A549 treated with RU486 at 1 μM for 4 hours (cell line): ENCODE measurements at places on chromosomes 2 and 18. TPM values are rescaled to one million over a fixed set of nuclear protein-coding genes. Genes with fewer than 3 reads are reported as not detected.

The CHRNG gene
- total RNA-seq, result not detected in 5 replicates

The TACR1 gene
- 0.14 to 0.57 TPM (median 0.17 TPM) in 5 replicates for total RNA-seq

The TWIST2 gene
- total RNA-seq, result 11.0 to 21.1 TPM (median 20.6 TPM) in 5 replicates

The TFCP2L1 gene
- total RNA-seq, result 0.95 to 1.3 TPM (median 1.2 TPM) in 5 replicates

The NPPC gene
- total RNA-seq, result 0.22 to 0.40 TPM (median 0.34 TPM) in 3 of 5 replicates, not detected in the others

The CYP27C1 gene
- total RNA-seq, result 4.1 to 5.4 TPM (median 4.9 TPM) in 5 replicates

The IL36G gene
- not detected in 5 replicates for total RNA-seq

The PLCL1 gene
- total RNA-seq, result not detected in 5 replicates

The IMP4 gene
- 141 to 198 TPM (median 163 TPM) in 5 replicates for total RNA-seq

The ATP6V1B1 gene
- 0.32 to 2.5 TPM (median 2.1 TPM) in 5 replicates for total RNA-seq

The RAB6C gene
- not detected in 5 replicates for total RNA-seq

The GNAL gene
- total RNA-seq, result 4.0 to 6.8 TPM (median 6.2 TPM) in 5 replicates

The LTBP1 gene
- 15.7 to 28.3 TPM (median 26.4 TPM) in 5 replicates for total RNA-seq

The AQP12A gene
- total RNA-seq, result not detected in 5 replicates

The CCDC148 gene
- total RNA-seq, result 0.27 to 0.50 TPM (median 0.37 TPM) in 5 replicates

The KIAA2012 gene
- total RNA-seq, result not detected in 5 replicates

The ZSWIM2 gene
- not detected in 5 replicates for total RNA-seq

The RIT2 gene
- not detected in 5 replicates for total RNA-seq

The TM4SF20 gene
- total RNA-seq, result 6.4 to 10.7 TPM (median 9.8 TPM) in 5 replicates

The ERMN gene
- not detected in 5 replicates for total RNA-seq

The TGIF1 gene
- total RNA-seq, result 149 to 175 TPM (median 161 TPM) in 5 replicates

The CD226 gene
- 0.08 to 0.10 TPM (median 0.09 TPM) in 3 of 5 replicates, not detected in the others for total RNA-seq

The AGXT gene
- not detected in 5 replicates for total RNA-seq

The CDH19 gene
- total RNA-seq, result 0.63 to 1.8 TPM (median 1.2 TPM) in 5 replicates

The C2orf81 gene
- total RNA-seq, result 1.9 to 3.5 TPM (median 3.2 TPM) in 5 replicates

The VAMP8 gene
- 15.8 to 20.9 TPM (median 20.0 TPM) in 5 replicates for total RNA-seq

The MC4R gene
- not detected in 5 replicates for total RNA-seq

The PROM2 gene
- total RNA-seq, result 0.13 TPM in 1 of 5 replicates, not detected in the others

The FOXI3 gene
- total RNA-seq, result not detected in 5 replicates

The VWA3B gene
- total RNA-seq, result 0.51 to 0.77 TPM (median 0.62 TPM) in 3 of 5 replicates, not detected in the others

The ALPI gene
- total RNA-seq, result not detected in 5 replicates

The GKN2 gene
- 1.8 to 3.5 TPM (median 2.8 TPM) in 5 replicates for total RNA-seq

The AOX1 gene
- 2.8 to 3.8 TPM (median 3.6 TPM) in 5 replicates for total RNA-seq

The CYRIA gene
- total RNA-seq, result 0.06 to 0.18 TPM (median 0.10 TPM) in 5 replicates

The PSMA8 gene
- total RNA-seq, result not detected in 5 replicates

The REG1B gene
- total RNA-seq, result not detected in 5 replicates

The MC5R gene
- 0.07 TPM in 1 of 5 replicates, not detected in the others for total RNA-seq

The LHCGR gene
- total RNA-seq, result not detected in 5 replicates

The CCDC68 gene
- 0.92 to 3.9 TPM (median 3.4 TPM) in 5 replicates for total RNA-seq

The CNDP2 gene
- 69.4 to 95.1 TPM (median 78.3 TPM) in 5 replicates for total RNA-seq

The HAAO gene
- total RNA-seq, result not detected in 5 replicates

The RESP18 gene
- total RNA-seq, result not detected in 5 replicates

The CHN1 gene
- 15.0 to 20.7 TPM (median 19.1 TPM) in 5 replicates for total RNA-seq

The ANO7 gene
- 1.7 to 2.7 TPM (median 1.9 TPM) in 5 replicates for total RNA-seq

The SYT4 gene
- total RNA-seq, result not detected in 5 replicates

The ORC4 gene
- total RNA-seq, result 17.1 to 38.9 TPM (median 35.0 TPM) in 5 replicates

The TMEM198 gene
- 0.47 to 1.3 TPM (median 0.95 TPM) in 5 replicates for total RNA-seq

The FBXO15 gene
- 0.54 to 1.6 TPM (median 0.84 TPM) in 5 replicates for total RNA-seq

The C2orf66 gene
- 0.07 to 0.19 TPM (median 0.13 TPM) in 3 of 5 replicates, not detected in the others for total RNA-seq

The ALK gene
- total RNA-seq, result not detected in 5 replicates

The DIS3L2 gene
- total RNA-seq, result 10.4 to 14.0 TPM (median 11.6 TPM) in 5 replicates

The PRKAG3 gene
- not detected in 5 replicates for total RNA-seq

The POTEC gene
- not detected in 5 replicates for total RNA-seq

The CTNNA2 gene
- total RNA-seq, result 0.13 to 0.89 TPM (median 0.22 TPM) in 5 replicates

The CFAP221 gene
- total RNA-seq, result 0.19 to 0.72 TPM (median 0.32 TPM) in 4 of 5 replicates, not detected in the other

The GDF7 gene
- 0.03 to 0.06 TPM (median 0.04 TPM) in 5 replicates for total RNA-seq

The DSG2 gene
- 29.9 to 63.9 TPM (median 58.5 TPM) in 5 replicates for total RNA-seq

The PIEZO2 gene
- total RNA-seq, result 0.50 to 0.71 TPM (median 0.70 TPM) in 5 replicates

The MTA3 gene
- total RNA-seq, result 28.6 to 37.9 TPM (median 30.0 TPM) in 5 replicates

The PTPRM gene
- total RNA-seq, result 25.4 to 32.4 TPM (median 28.9 TPM) in 5 replicates
